Mesothelial cell of epicardium (in vitro differentiated cells): ENCODE measurements at places on chromosomes 1 and 21. TPM values are rescaled to one million over a fixed set of nuclear protein-coding genes. Genes with fewer than 3 reads are reported as not detected.

DNA sequence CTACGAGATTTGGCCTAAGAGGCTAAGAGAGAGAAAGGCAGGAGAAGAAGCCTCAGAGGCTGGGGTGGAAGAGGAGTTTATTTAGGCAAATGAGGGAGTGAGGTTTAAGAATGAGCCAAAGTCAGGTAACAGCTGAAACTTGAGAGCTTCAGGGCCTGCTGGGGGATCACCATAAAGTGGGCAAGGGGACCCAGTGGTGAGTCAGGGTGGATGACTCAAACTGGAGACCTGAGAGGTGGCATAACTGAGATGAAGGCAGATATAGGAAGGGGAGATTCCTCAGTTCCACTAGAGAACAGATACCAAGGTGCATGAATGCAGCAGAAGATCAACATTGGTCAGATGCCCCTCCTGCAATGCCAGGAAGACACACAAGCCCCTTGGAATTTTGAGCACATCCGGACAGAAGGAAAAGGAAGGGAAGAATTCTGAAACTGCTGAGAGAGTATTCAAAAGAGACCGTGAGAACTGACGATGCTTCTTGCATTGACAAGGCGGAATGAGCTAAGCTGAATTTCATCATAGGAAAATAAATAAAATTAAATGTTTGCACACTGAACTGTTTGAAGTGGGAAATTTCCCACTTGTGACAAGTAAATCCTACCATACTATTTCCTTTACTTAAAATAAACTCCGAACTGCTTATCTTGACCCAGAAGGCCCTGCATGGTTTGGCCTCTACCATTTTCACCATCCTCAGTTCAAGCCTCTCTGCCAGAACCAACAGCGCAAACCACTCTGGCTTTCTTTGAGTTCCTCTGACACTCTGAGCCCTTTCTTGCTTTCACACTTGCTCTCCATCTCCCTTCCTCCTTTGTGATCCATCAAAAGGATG, 94.1 kb downstream of the NMNAT2 start:
- no peak for DNase-seq
- no peaks in the 10 kb centered on the region for H3K36me3 ChIP-seq
- peaks cover 25% of the 10 kb centered on the region for H3K4me1 ChIP-seq
- H3K4me3 ChIP-seq: no peak overlapping the region

- H3K4me1 ChIP-seq: no peaks in the 10 kb centered on the region
- H3K4me3 ChIP-seq: no peak overlapping the region
- H3K27ac ChIP-seq: no peak overlapping the region
- DNase-seq: no peak
Observed at GRCh38 chr1:4101459-4102161, 201.5 kb upstream of the C1orf174 start.

GRCh38 chr1:208111646-208112190, 132.5 kb downstream of the PLXNA2 start:
- no peak for DNase-seq
- H3K27ac ChIP-seq: no peak overlapping the region
- H3K4me1 ChIP-seq: peaks cover 40% of the 10 kb centered on the region

LCE3D gene
- not detected in 3 replicates for total RNA-seq

DNA sequence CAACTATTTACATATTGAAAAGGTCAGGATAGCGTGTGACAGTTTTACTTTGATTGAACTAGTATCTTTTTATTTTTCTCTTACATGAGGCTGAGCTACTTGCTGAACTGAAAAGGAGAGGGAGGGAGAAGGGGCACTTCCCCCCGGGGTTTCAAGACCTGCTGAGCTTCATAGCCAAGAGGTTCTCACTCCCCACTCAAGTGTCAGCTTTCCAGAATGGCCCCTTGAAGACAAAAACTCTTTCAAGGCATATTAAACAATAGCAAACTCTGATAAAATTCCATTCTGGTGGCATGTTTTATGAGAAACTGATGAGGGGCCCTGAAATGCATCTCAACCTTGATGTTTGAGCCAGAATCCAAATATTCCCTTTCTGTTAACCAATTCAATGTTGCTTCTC, 143.0 kb downstream of the KAZN start:
- H3K4me3 ChIP-seq: no peak overlapping the region
- H3K27me3 ChIP-seq: no peaks in the 10 kb centered on the region
- DNase-seq: no peak
- H3K36me3 ChIP-seq: no peaks in the 10 kb centered on the region
- H3K4me1 ChIP-seq: peaks cover 32% of the 10 kb centered on the region
- no peak overlapping the region for H3K27ac ChIP-seq

PTGER3 gene
- total RNA-seq: 0.29 to 0.59 TPM (median 0.54 TPM) in 3 replicates
